ENCODE measurements at places on chromosomes 2 and 18. TPM values are rescaled to one million over a fixed set of nuclear protein-coding genes. Genes with fewer than 3 reads are reported as not detected.

PLGLB2 gene
- 1.1 TPM for total RNA-seq

TWIST2 gene
- 0.82 TPM for total RNA-seq

MCFD2 gene
- total RNA-seq: 54.8 TPM

- no peak for DNase-seq
- H3K27ac ChIP-seq: no peak overlapping the region
- H3K27me3 ChIP-seq: no peaks in the 10 kb centered on the region
- H3K4me1 ChIP-seq: no peaks in the 10 kb centered on the region
- H3K36me3 ChIP-seq: no peaks in the 10 kb centered on the region
Observed at GRCh38 chr2:222193328-222193983, 105.3 kb downstream of the PAX3 start.

- H3K36me3 ChIP-seq: no peaks in the 10 kb centered on the region
- H3K27me3 ChIP-seq: no peaks in the 10 kb centered on the region
- no peak overlapping the region for H3K4me3 ChIP-seq
- no peak overlapping the region for H3K27ac ChIP-seq
- peaks cover 5% of the 10 kb centered on the region for H3K4me1 ChIP-seq
- no peak for DNase-seq
Observed at GRCh38 chr2:203621981-203622515, 84.4 kb upstream of the CD28 start.

GRCh38 chr18:48194591-48195181, 214.5 kb downstream of the ZBTB7C start:
- H3K4me3 ChIP-seq: no peak overlapping the region
- H3K4me1 ChIP-seq: no peaks in the 10 kb centered on the region
- H3K27me3 ChIP-seq: no peaks in the 10 kb centered on the region
- DNase-seq: no peak

- H3K27me3 ChIP-seq: no peaks in the 10 kb centered on the region
- H3K4me1 ChIP-seq: no peaks in the 10 kb centered on the region
- H3K27ac ChIP-seq: no peak overlapping the region
- H3K4me3 ChIP-seq: no peak overlapping the region
- no peak for DNase-seq
Observed at GRCh38 chr18:32968248-32968647, 195.4 kb upstream of the KLHL14 start.

DNA sequence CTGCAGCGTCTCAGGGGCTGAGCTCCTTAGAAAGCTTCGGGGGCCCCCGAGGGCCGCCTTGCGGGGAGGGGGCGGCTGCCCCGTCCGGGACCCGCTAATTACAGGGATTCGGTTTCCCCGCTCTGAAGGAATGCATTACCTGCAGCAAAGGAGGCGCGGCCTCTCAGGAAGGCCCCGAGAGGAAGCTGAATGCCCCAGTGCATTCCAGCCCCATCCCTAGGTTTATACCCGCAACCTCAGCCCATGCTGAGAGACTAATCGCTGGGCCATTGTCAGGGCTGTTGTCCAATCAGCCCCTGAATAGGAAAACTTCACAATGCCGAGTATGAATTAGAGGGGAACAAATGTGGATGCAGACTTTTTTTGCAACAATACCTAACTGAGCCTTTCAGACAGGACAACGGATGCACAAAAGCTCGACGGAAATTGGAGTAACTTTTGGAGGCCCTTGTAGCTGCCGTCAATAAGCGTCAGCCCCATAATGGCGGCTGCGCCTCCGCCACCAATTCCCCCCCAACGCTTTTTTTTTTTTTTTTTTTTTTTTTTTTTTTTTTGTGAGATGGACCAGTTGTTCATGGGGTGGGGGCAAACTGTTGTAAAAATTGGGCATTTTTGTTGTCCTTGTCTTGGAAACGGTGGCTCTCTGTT, 138.6 kb upstream of the SIX3 start:
- no peaks in the 10 kb centered on the region for H3K36me3 ChIP-seq
- peaks cover 66% of the 10 kb centered on the region for H3K27me3 ChIP-seq
- DNase-seq: no peak
- H3K4me1 ChIP-seq: peaks cover 3% of the 10 kb centered on the region

DNA sequence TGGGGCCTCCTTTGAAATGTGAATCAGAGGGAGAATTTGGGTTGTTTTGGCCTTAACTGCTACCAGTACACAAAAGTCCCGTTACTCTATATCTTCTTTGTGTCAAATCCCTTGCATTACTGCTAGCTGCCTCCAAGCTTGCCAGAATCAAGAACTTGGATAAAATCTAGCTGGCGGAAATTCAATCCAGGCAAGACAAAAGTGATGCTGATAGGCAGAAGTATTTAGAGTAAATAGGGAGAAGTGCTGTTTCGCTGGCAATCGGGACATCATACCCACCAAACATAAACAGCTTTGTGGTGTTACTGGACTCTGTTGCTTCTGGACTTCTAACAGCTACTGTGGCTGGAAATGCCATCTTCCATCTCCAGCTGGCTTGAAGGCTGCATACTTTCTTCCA, 2.5 kb downstream of the IFIH1 start:
- H3K4me3 ChIP-seq: no peak overlapping the region
- DNase-seq: no peak
- H3K36me3 ChIP-seq: no peaks in the 10 kb centered on the region
- no peaks in the 10 kb centered on the region for H3K27me3 ChIP-seq

DNA sequence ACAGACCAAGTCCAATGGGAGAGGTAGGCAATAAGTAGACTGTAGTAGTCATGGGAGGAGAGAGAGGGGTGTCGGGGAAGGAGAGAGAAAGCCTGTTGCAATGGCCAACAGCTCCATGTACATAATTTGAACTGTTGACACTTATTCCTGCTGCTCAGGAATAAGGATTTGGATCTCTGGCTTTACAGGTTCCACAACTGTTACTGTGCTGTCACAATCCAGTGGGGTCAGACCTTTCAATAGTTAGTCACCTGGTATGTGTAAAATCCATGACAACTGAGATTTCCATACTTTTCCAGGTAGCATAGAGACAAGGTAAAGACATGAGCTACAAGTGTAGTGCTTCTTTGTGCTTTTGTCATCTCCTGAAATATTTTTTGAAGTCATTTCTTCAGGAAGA, 47.5 kb upstream of the RIOK3 start:
- H3K27me3 ChIP-seq: no peaks in the 10 kb centered on the region
- no peaks in the 10 kb centered on the region for H3K36me3 ChIP-seq
- H3K27ac ChIP-seq: no peak overlapping the region
- no peaks in the 10 kb centered on the region for H3K4me1 ChIP-seq
- DNase-seq: no peak

DNA sequence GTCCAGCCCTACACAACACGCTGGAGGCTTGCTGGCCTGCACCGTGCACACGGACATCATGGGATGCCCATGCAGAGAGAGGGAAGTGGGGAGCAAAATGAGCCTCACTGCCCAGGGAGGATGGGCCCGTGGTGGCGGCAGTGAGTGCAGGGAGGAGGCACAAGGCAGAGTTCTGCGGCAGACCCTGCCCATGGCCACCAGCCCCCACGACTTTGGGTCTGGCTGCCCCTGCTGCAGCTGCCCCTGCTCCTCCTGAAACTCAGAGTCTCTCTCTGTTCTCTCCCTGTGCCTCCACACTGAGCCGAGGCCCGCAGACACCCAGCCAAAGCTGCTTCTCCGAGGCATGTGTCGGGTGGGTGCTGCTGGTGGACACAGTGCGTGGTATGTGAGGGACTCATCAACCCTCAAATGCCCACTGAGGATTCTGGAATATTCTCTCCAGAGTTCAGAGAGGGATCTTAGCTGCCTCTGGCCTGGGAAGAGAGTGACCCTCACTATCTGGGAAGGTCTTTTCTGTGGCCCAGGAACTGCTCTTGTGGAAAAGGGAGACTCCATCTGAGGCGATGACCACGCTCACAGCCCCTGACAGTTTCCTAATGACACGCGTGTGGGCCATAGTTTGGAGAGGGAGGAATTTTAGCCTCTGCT, 45.1 kb upstream of the HPCAL1 start:
- no peak overlapping the region for H3K4me3 ChIP-seq
- no peak overlapping the region for H3K27ac ChIP-seq
- no peaks in the 10 kb centered on the region for H3K4me1 ChIP-seq
- no peak for DNase-seq
- H3K36me3 ChIP-seq: no peaks in the 10 kb centered on the region

DNA sequence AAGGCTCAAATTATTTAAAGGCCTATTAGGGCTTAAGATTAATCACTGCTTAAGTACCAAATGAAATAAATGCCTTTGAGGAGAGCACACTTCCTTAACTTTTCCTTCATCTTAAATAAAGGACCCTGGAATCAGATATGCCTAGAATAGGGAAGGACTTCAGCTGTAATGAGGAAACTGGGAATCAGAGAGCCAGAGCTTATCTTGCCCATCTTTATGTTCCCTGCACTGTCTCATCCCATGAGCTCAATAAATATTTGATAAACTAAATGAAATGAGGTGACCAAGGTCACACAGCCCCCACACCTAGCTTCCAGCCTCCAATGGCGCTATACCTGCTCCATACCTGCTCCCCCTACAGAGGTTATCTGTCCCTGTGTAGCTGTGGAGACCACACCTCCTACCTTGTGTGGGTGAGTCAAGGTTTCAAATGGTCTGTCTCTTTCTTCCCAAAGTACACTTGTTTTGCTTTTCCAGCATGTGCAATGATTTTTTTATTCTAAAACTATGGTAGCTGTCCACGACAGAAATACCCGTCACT, 23.4 kb upstream of the NEDD4L start:
- peaks cover 15% of the 10 kb centered on the region for H3K4me1 ChIP-seq
- DNase-seq: no peak
- H3K27me3 ChIP-seq: no peaks in the 10 kb centered on the region
- H3K27ac ChIP-seq: no peak overlapping the region
